ENCODE measurements at places on chromosomes 6 and 20.

- DNase-seq = no peak
Observed at GRCh38 chr6:34953061-34954025, 64.3 kb downstream of the ANKS1A start.

DNA sequence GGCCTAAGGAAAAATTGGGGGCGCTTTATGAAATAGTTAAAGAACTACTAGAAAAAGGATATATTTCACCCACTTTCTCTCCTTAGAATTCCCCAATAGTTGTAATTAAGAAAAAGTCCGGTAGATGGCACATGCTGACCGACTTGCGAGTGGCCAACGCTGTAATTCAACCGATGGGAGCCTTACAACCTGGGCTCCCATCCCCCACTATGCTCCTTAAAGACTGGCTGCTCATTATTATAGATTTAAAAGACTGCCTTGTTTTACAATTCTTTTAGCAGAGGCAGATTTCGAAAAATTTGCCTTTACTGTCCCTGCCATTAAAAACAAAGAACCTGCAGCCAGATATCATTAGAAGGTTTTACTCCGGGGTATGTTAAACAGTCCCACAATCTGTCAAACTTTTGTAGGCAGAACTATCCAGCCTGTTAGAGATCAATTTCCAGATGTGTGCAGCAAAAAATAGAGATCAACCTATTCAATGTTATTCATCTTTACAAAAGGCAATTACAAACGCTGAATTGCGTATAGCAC, 58.5 kb upstream of the PRSS16 start:
- DNase-seq = no peak

GRCh38 chr6:32294566-32294965, 70.7 kb upstream of the NOTCH4 start:
- no peak for DNase-seq

- DNase-seq = no peak
Observed at GRCh38 chr20:61932711-61933480, 132.8 kb downstream of the TAF4 start.

DNA sequence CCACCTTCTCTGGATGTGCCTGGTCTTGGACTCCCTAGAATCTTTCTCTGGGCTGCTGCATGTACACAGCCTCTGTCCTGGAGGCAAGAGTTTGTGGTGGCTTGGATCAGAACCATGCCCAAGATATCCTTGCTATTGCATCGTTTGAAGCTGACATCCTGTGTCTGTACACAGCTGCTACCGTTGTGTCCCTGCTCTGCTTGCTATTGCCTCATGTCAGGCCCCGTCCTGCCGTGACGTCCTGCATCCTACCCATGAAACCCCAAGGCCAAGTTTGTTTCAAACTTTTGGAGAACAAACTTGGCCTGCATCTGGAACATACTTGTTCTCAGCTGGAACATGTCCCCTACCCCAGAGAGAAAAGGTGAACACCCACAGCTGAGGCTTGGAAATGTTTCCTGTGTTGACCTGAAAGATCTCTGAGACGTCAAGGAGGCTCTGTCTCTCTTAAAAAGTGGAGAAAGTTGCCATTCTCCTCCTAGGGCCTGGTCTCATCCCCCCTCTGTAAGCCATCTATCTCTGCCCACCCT, 78.1 kb downstream of the HFE start:
- DNase-seq = no peak

DNA sequence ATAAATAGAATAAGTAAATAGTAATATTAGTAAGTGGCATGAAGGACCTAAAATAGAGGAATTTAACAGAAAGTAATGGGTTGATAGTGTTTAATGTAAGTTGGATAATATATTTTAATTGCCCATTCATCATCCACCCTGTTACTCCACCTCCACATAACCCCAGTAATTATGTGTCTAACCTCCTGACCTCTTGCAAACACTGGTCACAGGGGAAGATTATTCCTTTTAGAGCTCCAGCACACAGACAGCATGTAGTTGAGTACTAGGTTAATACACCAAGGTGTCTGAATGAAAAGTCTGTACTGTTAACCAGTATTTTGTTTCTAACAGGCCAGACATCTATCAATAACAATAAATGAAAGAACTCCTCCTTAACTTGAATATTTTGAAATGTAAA, 92.4 kb upstream of the EYS start:
- no peak for DNase-seq

DNA sequence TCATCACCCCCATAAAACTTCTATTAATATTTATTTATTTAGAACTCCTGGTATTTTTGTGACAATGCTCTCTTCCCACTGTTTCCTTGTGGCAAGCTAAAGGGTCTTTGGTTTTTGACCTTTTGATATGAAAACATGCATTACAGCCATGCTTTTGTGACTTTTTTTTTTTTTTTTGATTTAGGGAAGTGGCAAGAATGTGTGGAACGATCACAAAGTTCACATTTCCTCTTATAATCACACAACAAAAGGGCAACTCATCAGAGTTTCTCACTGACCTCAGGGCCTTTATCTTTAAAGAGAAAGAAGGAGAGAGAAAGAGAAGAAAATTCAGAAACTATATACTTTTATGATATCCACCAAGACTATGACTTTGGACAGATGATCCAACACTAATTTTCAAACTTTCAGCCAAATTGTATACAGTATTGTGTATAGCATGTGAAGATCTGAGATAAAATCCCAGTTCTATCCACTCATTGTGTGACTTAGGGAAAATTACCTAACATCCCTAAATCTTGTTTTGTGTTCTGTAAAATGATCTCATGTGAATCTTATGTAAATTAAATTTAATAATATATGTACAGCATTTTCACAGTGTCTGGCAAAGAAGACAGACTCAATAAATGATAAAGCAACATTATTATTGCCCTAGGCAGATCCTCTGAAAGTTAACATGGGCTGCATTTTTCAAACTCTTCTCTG, 106.8 kb upstream of the MARCKS start:
- no peak for DNase-seq

GRCh38 chr6:168994956-168995355, 258.7 kb downstream of the THBS2 start:
- no peak for DNase-seq

DNA sequence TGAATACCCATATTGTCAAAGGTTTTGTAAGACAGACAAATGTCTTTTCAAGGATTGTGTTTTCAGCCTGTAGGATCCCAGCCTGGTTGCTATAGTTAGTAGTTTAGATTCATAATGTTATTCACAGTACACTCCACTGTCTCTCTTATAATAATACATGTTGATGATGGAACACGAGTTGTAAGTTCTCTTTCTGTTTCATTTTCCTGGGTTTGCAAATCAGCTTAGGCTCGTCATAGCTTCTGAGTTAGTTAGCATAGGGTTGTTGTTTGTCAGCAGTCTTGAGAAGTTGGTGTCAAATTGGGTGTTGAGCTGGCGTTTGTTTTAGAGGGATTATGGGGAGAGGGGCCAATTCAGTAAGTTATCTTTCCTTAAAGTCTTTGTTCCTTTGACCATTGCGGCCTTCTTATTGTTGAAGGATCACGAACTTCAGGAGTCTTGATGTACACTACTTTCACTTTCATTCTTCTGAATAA, 45.8 kb downstream of the QKI start:
- no peak for DNase-seq

DNA sequence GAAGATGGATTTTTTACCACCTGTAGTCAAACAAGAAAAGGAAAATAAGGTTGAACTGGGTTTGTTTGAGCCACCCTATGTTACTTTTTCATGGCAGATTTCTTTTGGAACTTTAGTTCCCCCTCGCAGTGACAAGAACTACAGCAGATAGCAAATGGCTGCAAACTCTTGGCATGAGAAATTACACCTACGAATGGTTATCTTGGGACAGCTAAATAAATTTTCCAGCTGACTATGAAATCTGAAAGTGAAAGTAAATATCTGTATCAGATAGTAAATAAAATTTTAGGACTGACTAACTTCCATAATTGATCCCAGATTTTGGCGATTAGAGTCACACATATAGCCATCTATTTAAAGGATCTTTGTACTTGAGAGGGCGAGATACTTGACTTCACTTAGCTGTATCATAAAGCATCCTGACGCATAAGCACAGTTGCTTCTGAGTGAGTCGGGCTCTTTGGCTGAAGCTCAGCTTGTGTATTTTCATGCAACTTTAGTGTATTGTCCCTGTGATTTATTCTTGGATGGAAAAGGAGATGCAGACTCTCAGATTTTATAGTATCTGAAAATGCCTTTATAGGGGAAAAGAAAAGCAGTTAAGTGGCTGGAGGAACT, 125.3 kb upstream of the B3GAT2 start:
- DNase-seq = no peak

- no peak for DNase-seq
Observed at GRCh38 chr6:6661684-6662083, 73.2 kb downstream of the LY86 start.

- DNase-seq = no peak
Observed at GRCh38 chr6:22583927-22584326, 14.6 kb downstream of the HDGFL1 start.

- no peak for DNase-seq
Observed at GRCh38 chr6:89209457-89209856, 7.7 kb downstream of the GABRR1 start.

DNA sequence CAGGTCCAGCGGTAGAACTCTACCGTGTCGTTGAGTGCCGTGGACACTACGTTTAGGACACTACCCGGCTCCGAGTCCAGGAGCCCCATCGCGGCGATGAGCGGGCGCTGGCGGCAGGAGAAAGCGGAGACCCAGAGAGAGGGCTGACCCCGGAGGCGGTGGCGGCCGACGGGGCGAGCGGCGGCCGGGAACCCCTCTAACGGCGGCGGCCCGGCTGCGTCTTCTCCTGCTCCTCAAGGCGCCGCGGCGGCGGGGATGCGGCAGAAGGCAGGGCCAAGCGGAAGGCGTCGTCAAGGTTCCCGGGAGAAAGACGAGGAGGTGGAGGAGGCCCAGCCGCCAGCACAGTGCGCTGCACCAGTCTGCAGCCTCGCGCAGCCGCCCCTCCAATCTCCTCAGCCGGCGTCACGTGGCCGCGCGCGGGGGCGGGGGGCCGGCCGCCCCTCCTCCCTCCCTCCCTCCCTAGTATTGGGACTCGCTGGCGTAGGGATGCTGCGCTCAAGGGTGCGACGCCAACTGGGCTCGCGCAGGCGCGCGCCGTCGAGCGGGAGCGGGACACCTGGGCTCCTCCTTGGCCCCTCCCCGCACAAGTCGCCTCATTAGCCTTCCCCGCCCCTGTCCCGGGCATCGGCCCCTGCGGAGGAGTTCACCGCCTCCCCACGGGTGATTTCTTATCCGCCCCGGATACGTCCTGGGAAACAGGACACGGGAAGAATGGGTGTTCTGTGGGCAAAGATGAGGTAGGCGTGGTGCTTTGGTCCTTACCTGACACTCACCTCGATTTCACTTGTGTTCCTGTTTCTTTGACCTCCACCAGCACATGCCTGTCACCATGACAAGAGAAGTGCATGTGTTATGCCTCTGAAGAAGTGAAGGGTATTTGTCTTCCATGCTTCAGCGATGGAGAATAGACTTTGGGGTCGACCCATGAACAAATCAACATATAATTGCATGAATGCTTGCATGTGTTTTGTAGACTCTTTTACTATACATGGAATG, at the start of gene ELOVL4:
ELOVL4 (minus strand) TSS at position 363 of the 996 bp plus-strand sequence; CDS start at position 89, 274 bp downstream.
- DNase-seq = no peak

DNA sequence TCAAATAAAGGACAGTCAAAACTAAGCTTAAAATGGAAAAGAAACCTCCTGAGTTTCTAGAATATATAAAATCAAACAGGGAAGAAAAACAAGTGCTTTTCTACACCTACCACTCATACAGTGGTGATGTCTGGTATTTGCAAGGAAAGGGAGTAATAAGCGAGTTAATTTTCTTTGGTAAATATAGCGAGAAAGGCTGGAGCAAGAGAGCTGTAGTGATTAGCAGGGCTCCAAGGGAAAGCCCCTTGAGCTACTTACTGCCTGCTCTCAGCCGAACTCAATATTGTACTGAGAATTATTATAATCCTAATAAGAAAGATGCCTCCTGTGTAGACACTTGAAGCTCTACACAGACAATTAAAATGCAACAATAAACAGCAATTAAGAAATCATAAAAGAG, 296.3 kb downstream of the LAMA2 start:
- DNase-seq = no peak

DNA sequence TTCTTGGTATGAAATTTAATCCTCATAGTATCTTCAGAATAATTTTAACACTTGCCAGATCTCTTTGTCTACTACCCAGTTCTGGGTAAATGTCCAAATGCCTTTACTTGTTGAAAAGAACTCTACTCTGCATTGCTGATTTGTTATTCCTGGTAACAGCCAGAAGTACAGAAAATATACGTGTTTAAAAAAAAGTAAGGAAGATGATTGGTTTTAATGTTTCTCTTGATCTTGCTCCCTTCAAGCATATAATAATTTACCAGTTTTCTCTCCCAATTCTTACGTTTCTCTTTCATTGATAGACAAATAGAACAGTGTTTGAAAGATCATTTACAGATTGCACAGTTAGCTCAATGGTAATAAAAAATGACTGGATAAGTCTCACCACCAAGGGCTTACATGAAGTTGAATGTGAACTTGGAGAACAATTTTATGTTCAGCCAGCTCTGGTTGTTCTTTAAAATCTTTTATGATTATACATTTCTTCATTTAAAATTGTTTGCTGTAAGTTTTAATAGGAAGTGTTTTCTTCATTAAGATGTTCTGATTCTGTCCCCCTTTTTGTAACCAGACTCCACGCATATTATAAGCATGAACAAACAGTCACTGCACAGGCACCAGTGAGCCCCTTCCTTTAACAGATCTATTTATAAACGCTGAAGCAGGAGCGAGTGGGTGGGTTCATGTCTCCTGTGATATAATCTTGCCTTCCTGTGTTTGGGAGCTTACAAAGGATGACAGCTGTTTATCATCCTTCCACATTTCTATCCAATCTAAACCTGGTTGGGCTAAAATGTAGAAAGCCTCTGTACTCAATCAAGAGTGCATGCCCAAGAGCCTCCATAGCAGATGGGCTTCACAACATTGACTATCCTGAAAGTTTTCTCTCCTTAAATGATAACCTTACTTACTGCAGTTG, 299.5 kb downstream of the PRL start:
- DNase-seq = no peak

DNA sequence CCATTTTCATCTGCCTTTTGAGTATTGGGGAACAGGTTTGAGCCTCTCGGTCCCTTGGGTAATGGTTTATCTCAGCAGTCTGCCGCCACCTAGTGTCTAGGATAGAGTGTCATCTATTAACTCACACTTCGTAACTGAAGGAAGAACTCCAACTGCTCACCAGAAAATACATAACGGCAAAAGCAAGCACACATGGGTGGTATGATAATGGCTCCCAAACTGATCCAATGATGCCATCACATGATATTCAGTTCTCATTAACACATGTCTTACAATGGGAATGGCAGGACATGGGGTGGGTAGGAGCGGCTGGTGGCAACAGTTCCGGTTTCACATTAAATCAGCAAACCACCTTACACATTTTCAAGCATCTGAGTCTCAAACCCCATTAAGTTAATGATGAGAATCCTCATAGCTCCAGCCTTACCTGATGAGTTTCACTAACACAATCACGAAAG, 110.7 kb upstream of the PHACTR1 start:
- no peak for DNase-seq
